ENCODE measurements at places on chromosomes 16 and 17.

- no peak for DNase-seq
Measured at GRCh38 chr17:59634632-59635541, 15.2 kb downstream of the CLTC start.

GRCh38 chr16:86667035-86667434 lies 88.7 kb downstream of the FOXL1 start:
- DNase-seq = no peak

DNA sequence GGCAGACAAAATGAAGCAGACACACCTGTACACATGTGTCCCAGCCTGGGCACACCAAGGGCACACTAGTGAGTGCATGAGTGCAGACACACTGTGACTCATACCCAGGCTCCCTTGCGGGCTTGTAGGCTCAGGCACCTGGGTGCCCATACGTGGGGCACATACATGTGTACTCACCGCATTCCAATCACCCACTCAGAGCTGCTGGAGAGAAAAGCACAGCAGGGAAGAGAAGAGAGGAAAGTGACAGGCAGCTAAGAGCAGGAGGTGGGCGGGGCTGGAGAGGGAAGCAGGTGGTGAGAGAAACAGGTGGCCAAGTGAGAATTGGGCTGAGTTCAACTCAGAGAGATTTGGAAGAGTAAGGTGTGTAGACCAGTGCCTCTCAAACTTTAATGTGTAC lies 54.0 kb downstream of the TMEM132E start:
- no peak for DNase-seq

GRCh38 chr16:7380911-7381310 lies 48.3 kb downstream of the RBFOX1 start:
- no peak for DNase-seq

- DNase-seq = no peak
Measured at GRCh38 chr16:52405441-52405840, 141.5 kb downstream of the TOX3 start.

GRCh38 chr17:15257258-15257788 lies 7.8 kb downstream of the PMP22 start:
- DNase-seq = peak; percentile 15

DNA sequence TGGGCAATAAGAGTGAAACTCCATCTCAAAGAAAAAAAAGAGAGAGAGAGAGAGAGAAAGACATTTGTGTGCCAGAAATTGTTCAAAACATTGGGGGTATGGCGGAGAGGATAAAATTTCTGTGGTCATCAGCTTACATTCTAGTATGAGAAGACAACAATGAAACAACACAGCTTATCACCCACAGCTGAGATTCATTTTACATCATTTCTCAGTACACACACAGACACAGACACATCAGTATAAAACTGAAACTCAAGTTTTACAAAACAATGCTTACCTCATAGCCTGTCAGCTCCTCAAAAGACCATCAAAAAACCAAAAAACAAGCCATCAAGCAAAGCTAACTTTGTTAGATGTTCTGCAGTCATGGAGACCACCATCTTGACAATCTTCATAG lies 31.4 kb upstream of the CNEP1R1 start:
- DNase-seq = no peak

- no peak for DNase-seq
Measured at GRCh38 chr16:89785523-89786155, 30.8 kb downstream of the FANCA start.

DNA sequence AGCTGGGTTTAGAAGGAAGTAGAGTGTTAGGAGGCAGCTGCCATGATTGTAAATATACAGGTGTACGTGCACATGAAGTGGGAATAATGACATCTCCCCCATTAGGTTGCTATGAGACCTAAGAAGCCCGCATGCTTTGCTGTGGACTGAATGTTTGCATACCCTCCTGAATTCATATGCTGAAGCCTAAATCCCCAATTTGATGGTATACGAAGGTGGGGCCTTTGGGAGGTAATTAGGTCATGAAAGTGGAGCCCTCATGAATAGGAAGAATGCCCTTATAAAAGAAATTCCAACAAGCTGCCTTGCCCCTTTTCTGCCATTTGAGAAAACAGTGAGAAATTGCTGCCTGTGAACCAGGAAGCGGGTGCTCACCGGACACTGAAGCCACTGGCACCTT lies 44.0 kb downstream of the CCDC182 start:
- no peak for DNase-seq

GRCh38 chr17:72696156-72696555 lies 396.3 kb downstream of the SLC39A11 start:
- DNase-seq = no peak

GRCh38 chr16:58584831-58585505 lies 44.7 kb downstream of the CNOT1 start:
- DNase-seq = no peak

DNA sequence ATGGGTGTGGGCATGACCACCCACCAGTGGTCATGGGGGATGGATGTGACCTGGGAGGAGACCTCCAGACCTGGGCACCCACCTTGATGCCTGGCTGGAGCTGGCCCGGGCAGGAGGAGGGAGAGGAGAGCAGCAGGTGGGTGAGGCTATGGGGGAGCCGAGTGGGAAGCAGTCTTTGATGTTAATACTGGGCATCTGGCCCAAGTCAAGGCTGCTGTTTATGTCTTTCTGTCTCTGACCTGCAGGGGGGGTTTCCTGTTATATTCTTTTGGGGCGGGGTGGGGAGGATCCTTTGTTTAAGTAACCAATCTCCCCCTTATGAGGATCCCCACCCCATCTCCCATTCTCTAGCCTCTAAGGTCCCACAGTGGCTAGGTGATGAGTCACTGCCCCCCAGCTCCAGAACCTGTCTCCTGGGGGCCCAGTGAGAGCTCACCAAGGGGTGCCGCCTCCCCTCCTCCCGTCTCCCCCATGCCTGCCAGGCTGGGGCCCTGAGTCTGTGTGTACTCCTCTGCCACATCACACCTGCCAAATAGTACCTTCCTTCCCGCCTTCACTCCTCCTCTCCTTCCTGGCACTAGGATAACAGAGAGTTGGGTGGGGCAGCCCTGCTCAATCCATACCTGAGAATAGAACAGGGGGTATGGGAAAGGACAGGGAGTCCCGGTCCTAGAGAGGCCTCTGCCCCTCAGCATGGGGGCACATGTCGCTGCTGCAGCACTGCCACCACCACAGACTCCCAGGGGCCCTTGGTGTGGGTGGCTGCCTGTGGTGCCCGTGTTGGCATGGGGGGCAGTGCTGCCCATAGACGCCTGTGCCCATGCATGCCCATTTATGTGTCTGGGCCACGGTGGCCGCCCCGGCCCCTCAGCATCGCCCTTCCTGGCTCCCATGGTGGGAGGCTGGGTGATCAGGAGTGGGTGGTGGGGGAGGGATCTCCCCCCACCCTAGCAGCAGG lies 7.3 kb downstream of the THRA start:
- no peak for DNase-seq

DNA sequence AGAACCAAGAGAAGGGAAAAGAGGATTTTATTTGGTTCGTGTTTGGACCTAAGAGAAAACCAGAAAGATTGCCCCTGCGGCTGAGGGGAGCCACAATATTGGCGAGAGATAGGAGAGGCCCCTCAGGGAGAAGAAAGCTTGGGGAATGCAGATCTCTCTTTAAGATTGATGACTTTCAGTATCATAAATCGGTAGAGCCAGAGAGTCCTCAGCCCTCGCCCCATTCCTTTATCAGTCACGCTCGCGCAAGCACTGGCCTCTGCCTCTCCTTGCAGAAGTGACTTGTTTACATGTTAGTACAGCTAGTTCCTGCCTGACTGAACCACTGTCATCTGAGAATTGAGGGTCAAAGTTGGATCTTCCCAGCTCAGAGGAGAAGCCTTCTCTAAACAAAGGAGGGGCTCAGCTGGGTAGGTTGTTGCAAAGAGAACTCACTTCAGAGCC lies 21.5 kb upstream of the KRT19 start:
- DNase-seq = no peak

GRCh38 chr17:45248132-45248957 lies 13.5 kb downstream of the SPATA32 start:
- peak; percentile 68 for DNase-seq

DNA sequence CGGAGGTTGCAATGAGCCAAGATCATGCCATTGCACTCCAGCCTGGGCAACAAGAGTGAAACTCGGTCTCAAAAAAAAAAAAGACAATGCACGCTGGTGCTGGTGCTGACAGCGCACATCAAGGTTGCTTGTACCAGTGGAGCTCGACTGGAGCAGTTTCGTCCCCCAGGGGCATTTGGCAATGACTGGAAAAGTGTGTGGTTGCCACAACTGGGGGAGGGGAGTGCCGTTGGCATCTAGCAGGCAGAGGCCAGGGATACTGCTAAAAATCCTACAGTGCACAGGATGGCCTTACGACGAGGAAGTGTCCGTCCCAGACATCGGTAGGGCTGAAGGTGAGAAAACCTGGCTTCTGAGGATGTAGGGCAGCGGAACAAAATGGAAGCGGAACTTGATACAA lies 2.4 kb downstream of the MEAK7 start:
- no peak for DNase-seq

DNA sequence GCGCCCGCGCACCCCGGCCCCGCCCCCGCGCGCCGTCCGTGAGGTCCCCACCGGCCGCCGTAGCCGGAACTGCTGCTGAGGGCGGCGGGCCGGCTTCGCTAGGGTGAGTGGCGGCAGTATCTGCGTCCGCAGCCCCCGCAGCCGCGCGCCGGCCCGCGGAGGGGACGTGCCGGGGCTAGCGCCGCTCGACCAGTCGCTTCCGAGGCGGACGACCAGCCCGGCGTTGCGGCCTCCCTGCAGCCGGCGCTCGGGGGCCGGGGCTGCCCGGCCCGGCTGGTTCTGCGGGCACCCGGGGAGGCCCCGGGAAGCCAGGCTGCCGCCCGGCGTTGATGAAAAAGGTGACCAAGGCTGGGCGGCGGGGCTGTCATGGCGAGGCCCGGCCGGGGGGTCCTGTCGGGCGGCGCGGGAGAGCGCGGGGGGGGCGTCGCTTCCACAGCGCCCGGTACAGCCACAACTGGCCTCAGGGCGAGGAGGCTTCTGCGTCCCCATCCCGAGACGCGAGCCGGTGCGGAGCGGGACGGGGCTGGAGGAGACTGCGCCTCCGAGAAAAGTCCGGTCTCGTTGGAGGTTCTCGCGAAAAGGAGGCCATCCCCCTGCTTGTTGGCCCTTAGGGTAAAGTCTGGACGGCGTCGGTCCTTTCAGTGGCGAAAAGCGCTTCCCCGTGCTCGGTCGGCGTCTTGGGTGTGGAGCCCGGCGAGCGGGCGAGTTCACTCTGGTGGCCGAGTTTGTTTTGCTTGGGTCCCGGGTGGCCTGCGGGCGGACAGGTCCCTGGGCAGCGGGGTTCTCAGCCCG lies at the start of gene CRAMP1:
Gene CRAMP1, plus strand, starts transcription at position 41 of the 792 bp plus-strand sequence. CDS start 2,280 bp downstream, outside the sequence.
- no peak for DNase-seq

DNA sequence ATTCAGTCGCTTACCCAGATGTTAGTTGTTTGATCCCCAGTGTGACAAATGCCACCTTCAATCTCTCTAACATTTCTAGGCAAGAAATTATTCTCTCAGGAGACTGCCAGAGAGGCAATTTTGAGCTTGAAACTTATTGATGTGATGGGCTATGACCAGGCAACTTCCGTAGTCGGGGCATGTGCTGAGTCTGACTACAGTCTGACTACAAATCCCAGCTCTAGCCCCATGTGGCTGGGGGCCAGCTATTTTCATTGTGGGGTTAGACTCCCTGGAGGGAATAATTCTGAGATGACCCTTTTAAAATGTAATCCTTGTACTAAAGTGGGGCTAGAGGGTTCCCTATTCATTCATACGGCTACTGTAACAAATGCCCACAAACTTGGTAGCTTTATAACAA lies 65.9 kb downstream of the RBFOX1 start:
- no peak for DNase-seq

- DNase-seq = no peak
Measured at GRCh38 chr17:57462007-57462579, 205.8 kb downstream of the MSI2 start.

- no peak for DNase-seq
Measured at GRCh38 chr16:80202831-80203413, 337.9 kb upstream of the DYNLRB2 start.

GRCh38 chr17:14334276-14334840 lies 33.5 kb downstream of the HS3ST3B1 start:
- no peak for DNase-seq

- no peak for DNase-seq
Measured at GRCh38 chr17:82013772-82014321, 8.8 kb downstream of the CENPX start.

DNA sequence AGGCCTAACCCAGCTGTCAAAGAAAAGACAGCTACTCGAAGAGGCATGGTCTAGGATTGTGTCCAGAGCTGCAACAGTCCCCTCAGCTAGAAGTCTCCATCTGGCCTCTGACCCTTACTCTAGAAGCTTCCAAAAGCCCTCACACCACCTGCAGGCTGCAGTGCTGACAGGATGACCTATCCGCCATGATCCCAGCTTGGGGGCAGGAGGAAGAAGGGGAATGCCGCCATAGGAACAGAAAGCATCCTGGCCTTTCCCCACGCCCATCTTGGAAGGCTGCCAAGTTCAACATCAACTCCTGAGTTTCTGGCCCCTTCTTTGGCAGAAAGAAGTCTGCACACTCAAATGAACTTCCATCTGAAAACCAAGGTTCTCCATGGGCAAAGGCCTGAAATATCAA lies 3.1 kb upstream of the KRT36 start:
- DNase-seq = no peak

DNA sequence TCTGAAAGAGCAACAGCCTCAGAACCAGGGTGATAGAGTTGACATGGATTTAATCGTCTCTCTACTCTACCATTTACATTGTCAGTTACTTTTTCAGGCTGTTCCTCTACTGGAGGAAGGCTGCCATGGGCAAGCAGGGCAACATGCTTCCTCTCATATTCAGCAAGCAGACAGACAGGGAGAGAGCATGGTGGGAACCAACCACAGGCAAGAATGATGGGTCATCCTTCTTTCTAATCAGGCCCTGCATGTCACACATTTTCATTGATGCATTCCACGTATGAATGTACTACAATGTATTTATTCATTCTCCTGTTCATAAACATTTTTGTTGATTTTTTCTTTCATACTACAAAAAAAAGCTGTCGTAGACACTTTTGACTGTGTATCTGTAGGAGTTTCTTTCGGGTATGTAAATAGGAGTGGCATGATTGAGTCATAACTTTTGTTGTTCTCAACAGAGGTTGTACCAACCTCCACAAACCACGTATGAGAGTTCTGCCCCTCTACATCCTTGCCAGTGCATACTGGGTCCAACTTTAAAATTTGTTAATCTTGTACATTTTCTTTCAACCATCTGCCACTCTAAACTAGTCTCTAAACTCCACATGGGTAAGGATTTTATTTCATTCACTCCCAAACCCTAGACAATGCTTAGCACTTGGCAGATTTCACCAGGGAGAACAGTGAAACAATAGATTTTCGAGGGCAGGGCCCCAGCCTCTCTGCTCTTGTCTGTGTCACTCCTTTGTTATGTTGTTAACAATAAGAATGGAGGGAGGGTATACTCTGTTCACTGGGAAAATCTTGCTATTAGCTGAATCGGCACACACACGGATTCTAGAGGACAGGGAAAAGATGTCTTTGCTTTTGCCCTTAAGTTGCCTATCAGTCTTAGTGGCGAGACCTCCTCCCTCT lies 58.7 kb downstream of the CMC2 start:
- DNase-seq = no peak

- DNase-seq = no peak
Measured at GRCh38 chr17:42944211-42944610, 20.0 kb downstream of the AARSD1 start.

- no peak for DNase-seq
Measured at GRCh38 chr16:19366391-19366790, 51.3 kb upstream of the TMC5 start.

Measured in activated T-helper 1 cell treated with anti-CD3 and anti-CD28 coated beads, Interleukin-2, amount 50 U/mL, for 16 hours (primary cell).